Hippocampal formation (tissue), 2 donors: ENCODE measurements at places on chromosomes 16 and 17.
A peak's percentile ranks its signal among the peaks of the same experiment; 100 is the strongest.

DNA sequence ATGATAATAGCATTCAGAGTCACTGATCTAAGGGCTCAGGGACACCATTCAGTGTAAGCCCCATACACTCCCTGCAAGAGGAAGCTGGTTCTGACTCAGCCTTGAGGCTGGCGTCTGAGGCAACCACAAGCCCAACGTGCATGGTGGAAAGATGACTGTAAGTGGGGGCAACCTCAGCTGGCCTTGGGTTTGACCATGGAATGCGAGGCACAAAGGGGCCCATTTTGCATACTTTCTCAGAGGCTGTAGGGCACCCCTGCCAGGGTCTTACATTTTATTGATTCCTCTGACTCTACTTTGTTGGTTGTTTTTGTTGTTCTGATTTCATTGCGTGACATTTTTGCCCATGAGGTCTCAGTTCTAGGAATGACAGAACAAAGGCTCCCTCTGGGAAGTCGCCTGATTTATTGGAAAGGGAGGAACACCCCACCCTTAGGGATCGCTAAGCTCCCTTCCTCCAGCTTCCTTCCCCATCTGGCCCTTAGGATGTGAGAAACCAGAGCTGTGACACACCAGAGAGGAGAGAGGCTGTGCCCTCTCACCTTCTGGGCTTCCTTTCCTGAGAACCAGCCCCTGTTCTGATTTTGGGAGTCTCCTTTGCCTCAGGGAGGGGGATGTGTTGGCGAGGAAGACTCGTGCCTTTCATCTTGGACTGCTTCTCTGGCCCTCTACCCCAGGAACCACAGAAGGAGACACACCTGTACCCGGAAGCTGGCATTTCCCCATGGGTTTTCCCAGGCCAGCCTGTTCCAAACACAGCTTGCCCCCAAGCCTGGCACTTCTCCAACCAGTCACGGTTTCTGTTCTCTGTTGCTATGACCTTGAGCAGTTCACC lies 5.6 kb upstream of the CIITA start:
- no peak for DNase-seq

DNA sequence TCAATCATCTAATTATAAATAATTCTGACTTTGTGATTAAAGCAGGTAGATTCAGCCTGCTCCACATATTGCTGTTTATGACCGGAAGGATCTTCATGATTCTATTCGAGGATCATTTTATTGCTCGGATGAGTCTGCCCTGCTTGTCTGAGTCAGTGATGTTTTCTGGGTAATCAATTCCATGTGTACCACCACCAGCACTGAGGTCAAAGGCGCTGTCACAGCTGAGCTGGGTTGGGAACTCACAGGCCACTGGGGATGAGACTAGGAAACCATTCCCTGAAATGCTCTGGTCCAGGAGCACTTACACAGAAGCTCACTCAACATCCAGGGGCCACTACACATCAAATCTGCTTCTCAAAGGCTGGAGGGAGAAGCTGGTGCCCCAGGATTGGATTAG lies 30.4 kb upstream of the ERN1 start:
- DNase-seq, result no peak

DNA sequence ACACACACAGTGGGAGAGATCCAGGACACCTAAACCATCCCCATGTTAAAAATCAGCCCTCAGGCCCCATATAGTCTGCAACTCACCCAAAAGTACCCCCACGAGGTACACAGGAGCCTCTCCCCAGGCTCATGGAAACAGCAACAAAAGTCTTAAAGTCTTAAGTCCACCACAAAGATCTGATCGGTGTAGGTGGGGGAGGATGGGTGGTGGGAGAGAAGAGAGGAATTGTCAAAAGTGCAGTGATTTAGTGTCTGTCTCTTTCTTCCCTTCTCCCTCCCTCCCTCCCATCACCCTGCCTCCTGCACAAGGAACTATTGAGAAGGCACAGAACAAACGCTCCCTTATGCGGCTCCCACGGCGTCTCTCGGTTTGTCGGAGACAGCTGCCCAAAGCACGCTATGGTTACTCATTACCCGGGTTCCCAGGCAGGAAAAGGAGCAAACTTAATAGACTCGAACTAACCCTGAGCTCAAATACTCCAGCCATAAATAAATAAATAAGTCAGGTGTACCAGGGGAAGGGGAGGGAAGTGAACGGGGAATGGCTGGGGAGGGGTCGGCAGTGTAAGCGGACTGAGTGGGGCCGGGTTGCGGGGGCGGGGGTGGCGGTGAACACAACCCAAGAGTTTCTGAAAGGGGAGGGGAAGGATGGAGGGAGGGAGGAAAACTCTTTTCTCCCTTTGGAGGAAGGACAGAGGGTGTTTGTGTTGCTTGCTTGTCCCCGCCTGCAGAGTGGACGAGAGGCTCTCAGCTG lies 477.4 kb downstream of the SLC39A11 start:
- peak; percentile 69 for DNase-seq

GRCh38 chr16:79991969-79992368 lies 391.4 kb upstream of the MAF start:
- no peak for DNase-seq

- DNase-seq, result no peak
Observed at GRCh38 chr17:27446569-27447301, 9.5 kb upstream of the KSR1 start.

DNA sequence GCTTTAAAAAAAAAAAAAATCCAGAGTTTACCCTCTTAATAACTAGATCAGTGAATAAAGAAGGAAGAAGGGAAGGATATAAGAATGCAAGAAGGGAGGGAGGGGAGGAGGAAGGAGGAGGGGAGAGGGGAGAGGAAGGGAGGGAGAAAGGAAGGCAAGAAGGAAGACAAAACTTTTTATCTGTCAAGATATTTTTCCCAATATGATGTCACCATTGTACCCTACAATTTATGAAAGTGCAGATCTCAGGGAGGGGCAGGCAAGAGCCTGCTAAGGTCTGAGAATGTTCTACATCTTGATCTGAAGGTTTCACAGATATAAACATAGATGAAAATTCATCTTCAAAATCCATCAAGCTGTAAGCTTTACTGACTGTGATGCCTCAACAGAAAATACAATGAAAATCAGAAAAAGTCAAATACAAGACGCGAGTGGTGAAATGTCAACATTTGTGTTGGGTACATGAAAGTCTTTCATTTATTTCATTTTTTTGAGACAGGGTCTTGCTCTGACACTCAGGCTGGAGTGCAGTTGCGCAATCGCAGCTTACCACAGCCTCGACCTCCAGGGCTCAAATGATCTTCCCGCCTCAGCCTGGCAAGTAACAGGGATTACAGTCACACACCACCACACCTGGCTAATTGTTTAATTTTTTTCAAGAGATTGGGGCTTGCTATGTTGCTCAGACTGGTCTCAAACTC lies 57.1 kb upstream of the EMP2 start:
- DNase-seq, result no peak

DNA sequence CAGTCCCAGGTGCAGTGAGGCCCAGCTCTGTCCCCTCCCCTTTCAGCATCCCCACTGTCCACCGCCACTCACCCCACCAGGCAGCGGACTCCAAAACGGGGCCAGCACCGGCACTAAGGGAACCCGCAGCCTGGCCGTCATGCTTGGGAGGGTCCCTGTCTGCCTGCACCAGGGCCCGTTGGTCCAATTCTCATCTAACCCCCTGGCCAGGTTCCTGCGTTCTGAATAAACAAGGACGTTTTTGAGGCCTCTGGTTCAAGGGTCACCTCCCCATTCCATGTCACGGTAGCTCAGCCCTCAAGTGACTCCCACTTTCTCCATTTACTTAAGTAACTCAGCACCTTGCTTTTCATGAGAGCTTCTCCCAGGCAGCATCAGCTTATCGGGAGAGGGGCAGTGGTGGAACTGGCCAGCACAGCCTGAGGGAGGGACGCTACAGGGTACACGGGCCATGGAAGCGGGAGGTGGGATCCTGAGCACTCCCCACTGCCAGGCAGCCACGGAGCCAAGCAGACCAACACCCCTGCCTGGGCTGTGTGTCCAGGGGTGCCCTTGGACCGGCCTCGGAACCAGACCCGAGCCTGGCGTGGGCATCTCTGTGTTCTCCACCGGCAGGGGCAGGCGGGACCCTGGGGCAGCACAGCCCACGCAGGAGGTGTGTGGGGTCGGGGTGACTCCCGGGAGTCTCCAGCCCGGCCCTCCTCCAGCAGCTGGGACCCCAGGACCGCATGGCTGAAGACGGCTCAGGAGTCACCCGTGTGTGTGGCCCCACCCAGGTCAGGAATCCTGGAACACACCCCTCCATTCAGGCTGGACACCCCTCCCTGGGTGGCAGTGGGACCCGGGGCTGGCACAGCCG lies 74.9 kb upstream of the GNG13 start:
- no peak for DNase-seq

DNA sequence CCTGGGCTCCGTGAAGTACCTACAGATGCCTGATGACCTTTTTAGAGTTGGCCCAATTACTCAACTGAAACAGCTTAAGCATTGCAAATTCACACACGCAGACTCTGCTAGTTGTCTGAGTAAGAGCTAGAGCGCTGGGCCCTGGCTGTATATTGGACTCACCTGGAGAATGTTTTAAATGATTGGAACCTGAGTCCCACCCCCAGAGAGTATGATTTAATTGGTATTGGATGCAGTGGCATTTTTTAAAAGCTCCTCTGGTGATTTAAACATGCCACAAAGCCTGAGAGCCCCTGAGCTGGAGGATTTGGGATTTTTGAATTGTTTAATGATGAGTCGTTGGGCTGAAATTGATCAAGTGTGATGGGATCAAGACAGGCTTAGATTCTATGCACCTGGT lies 143.9 kb upstream of the SDK2 start:
- DNase-seq, result no peak

DNA sequence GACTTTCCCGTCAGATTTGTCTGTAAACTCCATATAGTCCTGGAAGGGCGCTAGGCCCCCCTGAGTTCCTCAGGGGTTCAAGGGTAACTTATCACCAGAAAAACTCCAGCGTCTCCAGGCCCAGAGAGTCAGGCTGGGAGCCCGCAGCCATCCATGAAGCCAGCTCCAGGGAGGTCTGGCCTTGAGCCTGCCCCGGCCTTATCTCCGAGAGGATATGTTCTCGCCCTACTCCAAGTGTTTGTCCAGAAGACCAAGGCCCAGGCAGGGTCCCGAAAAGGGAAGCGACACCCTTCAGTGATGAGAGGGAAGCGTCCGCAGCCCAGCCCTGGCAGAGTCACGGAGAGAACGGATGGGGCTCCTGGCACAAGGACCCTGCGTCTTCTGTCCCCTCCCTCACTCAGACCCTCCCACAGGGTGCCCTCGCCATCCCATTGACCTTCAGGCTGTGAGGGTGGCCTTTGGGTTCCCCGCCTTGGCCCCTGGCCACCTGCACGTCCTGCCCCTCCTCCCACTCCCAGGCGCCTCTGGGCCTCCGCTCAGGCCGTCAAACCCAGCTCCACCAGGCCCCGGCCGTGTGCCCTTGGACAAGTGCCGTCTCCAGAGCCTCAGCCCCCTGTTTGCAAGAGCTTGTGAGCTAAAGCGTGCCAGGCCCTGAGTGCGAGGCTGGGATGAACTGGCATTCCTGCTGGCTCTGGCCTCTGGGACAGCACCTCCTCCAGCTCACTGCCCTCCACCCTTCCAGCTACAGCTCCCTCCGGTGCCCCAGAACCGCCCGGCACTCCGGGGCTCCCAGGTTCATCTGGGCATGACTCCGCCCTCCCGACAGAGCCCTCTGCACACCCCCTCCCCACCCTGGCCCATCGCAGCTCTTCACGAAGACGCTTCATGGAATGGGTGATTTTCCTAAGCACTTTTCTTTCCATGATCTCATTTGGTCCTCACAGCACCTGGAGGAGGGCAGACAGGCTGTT lies 83.4 kb downstream of the ZDHHC7 start:
- DNase-seq, result no peak

GRCh38 chr16:86868786-86869185 lies 290.4 kb downstream of the FOXL1 start:
- DNase-seq, result no peak

GRCh38 chr17:6245301-6246177 lies 175.4 kb downstream of the WSCD1 start:
- no peak for DNase-seq

GRCh38 chr16:84482951-84483881 lies 21.2 kb downstream of the MEAK7 start:
- no peak for DNase-seq

DNA sequence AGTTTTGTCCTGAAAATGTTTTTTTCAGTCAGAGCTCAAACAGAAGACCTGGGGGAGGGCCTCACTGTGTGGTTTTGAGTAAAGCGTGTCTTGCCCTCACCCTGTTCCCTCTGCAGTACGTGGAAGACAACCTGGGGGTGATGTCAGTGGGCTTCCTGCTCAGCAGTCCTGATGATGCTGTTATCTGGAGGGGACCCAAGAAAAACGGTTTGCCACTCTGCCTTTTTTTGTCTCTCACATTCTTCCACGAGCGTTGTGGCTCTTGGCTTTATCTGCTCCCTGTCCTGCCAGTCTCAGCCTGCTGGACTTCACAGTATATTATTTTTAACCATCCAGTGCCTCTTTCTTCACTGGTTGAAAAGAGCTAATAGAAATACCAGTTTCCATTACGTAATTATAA lies 12.9 kb downstream of the NUBP1 start:
- no peak for DNase-seq

- DNase-seq, result no peak
Observed at GRCh38 chr16:88659160-88659559, 3.7 kb downstream of the MVD start.

- no peak for DNase-seq
Observed at GRCh38 chr17:49459401-49459984, 35.6 kb upstream of the NGFR start.

- no peak for DNase-seq
Observed at GRCh38 chr17:9763643-9764042, 27.7 kb downstream of the DHRS7C start.

- DNase-seq, result peak; percentile 37
Observed at GRCh38 chr17:57562184-57562698, 182.9 kb downstream of the CCDC182 start.

- DNase-seq, result no peak
Observed at GRCh38 chr16:70416748-70417616, 21.9 kb downstream of the ST3GAL2 start.

DNA sequence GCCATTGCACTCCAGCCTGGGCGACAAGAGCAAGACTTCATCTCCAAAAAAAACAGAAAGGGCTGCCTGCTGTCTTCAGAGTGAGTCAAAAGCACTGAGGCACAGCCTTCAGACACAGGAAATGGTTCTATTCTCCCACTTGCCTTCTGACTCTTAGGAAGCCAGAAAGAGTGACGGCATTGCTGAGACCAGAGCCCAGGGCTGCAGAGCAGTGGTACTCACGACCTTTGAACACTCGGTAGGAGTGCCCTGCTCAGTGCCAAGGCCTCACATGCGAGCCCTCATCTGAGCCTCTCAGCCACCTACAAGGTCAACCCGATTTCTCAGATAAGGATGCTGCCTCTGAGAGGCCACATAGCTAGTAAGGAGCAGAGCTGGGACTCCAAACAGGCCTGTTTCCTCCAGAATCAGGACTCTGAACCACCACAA lies 3.5 kb upstream of the ITGAE start:
- no peak for DNase-seq

- no peak for DNase-seq
Observed at GRCh38 chr17:18253187-18253884, 5.2 kb downstream of the FLII start.
